ENCODE measurements at places on chromosomes 3 and 15.

DNA sequence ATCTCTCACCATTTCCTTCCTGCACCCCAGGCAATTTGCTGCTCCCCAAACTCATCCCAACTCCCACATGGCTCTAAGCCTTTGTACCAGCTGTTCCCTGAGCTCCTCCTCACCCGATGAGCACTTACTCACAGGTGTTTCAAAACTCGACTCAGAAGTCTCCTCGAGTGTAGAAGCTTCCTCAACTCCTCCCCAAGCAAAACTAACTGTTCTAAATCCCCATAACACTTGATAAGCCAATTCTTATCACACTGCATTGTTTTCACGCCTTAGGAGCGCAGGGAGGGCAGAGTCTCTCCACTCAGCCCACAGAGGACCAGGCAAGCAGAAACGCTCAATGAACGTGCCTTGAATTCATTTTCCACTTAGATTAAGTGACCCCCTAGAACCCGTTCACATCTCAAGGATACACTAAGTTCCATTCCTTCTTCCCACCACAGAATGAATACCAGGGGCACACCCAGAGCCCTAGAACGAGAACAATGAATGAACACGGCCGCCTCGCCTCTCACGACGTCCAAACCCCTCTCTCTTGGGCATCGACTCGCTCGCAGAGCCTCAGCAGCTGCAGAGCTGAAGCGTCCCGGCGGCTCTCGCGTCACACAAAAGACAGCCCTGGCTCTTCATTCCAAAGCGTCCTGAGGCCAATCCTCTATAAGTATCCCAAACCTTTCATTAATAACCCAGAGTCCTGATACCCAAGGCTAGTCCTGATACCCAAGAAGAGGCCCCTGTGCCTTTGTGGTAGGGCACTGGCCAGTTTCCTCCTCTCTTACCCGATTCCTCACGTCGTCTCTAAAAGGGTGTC is 1.1 kb downstream of the RAF1 start:
- no peak for DNase-seq

DNA sequence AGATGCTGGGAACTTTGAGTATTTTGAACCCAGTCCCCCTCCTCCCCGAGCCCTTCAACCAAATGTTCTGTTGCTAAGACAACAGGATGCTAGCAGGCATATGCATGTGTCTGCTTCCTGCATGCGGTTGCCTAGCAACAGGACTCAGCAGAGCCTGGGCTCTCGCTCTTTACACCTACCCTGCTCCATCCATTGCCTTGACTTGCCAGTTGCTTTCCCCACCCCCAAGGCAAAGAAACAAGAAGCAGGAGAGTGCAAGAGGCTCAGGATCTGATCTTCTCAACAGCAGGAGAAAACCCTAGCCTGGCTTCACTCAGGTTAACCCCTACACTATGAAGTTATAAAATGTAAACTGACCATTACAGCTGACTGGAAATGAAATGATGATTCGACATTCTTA is 393.0 kb downstream of the IGSF11 start:
- no peak for DNase-seq

DNA sequence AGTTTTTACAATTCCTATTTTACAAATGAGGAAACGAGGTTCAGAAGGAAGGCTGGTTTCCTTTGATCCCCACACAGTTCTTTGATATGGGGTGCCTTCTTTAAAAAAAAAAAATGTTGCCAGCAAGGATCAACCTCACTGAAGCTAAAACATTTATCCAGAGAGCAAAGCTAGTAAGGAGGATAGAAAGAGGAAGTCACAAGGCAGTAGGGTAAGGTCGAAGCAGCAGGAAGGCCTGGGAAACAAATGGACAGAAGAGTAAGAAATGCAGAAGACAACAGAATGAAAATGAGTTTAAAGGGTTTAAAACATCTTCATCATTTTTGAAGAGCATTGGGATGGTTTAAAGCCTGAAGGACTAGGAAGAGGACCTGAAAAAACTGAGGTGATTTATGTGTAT is 30.6 kb upstream of the CP start:
- no peak for DNase-seq

- no peak for DNase-seq
Measured at GRCh38 chr3:127108796-127109195, 84.1 kb upstream of the PRR23E start.

DNA sequence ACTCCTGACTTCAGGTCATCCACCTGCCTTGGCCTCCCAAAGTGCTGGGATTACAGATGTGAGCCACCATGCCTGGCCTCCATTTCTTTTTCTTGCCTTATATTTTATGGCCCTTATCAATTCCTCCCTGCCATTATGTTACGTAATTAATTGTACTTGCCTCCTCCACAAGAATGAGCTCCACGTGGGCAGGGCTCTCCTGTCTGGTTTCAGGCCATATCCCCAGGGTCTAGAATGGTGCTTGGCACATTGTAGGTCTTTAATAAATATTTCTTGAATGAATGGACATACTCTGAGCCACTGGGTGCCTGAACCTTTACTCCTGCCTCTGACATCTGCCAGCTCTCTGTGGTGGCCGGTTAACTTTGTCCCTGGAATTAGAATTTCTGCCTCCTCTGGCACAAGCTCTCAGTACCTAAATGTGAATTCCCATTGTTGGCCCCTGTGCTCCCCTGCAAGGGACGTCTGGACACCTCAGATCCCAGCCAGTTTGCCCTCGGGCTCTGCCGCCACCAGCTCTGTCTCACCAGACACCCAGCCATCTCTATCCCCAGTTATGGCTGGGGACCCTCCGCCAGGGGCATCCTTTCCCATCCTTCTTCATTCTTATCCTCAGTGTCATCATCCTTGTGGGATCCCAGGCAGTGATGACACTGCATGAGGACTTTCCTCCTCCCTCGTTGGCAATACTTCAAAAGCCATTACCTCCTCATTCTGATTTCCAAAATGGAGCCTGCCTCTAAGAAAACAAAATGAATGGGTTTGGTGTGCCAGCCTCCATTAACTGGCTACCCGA is 165.6 kb upstream of the SMAD3 start:
- DNase-seq: no peak

DNA sequence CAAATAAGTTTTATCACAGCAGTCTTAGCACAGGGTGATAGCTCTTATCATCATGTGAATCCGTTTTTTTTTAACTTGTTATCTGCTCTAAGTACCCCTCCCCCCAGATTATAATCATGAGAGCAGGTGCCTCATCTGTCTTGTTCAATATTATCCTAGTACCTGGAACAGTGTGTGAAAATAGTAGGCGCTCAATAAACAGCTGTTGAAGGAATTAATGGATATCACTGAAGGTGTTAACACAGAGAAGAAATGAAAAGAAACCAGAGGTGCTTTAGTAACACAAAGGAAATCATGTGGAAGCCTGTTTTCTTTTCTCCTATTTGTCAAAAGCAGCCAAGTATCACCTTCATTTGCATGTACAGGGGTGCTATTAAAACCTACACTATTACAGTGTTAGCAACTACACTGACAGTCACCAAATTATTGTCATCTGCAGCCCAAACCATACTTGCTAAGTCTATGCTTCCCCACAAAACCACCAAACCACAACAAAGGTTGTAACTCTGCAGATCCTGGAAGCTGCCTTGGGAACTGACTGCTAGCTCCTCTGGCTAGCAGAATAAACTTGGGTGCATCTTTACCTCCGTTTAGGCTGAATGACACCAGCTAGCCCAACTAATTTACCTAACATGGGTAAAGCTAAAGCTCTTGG is 2.9 kb downstream of the XPC start:
- DNase-seq: no peak

GRCh38 chr3:130925628-130926027 is 31.7 kb downstream of the ATP2C1 start:
- no peak for DNase-seq

GRCh38 chr3:54104084-54104483 is 18.3 kb upstream of the CACNA2D3 start:
- DNase-seq: no peak

DNA sequence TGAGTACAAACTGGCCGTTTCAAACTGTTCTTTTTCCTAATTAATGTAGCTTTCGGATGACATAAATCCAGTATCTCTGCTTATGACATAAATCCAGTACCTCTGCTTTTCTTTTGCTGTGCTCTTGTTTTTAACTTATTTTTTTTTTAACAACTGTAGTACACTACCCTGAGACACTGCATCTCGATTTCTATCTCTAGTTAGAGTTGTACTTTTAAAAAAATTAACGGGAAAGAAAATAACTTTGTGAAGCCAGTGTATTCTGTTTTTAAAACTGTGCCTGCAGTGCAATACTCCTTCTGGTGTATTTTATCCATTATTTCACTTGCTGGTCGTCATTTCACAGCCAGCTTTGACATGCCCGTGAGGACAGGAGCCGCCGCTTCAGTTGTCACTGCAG is 46.6 kb downstream of the ASB7 start:
- DNase-seq: no peak

DNA sequence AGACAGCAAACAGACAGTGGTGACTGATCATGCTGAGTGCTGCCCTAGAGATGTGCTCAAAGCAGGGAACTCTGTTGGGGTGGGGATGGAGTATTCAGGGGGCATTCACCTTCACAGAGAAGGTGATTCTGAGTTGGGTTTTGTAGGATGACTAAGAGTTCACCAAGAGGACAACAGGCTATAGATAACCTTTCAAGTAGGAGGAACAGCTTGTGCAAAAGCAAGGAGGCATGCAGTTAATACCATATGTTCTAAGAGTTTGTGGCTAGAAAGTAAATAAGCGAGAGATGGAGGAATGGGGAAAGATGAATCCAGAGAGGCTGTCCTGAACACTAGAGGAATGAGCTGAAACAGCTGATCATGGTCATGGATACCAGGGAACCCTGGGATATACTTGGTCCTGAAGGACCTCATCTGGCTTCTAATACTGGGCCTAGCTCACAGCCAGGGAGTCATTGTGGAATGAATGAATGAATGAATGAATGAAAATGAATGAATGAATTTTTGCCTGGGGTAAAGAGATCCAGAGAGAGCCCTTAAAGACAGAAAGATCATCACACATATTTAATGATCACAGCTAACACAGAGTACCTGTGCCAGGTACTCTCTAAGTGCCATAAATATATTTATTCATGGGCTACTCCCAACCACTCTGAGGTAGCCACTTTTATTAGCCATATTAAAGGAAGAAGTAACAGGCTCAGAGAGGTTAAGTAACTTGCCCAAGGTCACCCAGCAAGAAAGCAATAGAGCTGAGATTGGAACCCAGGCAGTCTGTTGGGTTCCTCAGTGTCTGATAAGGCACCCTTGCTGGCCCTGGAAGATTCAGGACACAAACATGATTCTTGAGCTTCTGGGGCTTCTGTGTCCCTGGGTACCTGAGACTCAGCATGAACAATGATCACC is 22.0 kb downstream of the SMAD6 start:
- no peak for DNase-seq

DNA sequence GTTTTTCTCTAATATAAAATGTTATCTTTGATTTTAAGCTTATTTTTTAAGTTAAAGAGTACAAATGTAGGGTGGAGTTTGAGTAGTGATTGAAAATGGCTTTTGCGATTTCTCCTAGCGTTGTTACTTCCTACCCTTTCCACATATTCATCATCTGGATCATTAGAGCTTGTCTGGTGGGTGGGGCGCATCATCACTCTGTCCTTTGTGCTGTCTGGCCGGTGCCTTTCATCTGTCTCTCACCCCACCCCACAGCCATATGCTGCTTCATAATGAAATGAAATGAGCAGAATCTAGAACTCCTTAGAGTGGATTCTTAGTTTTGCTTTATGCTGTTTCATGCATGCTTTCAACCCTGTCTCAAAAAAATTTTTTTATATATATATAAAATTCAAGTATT is 44.3 kb downstream of the ATP1B3 start:
- DNase-seq: no peak

GRCh38 chr3:147937341-147937740 is 528.2 kb downstream of the ZIC1 start:
- DNase-seq: no peak

- DNase-seq: no peak
Measured at GRCh38 chr15:92970656-92971055, 70.5 kb downstream of the CHD2 start.

GRCh38 chr15:67134067-67134838 is 68.9 kb downstream of the SMAD3 start:
- DNase-seq: no peak
